Panc1 (cell line): ENCODE measurements at places on chromosomes 5 and 9.
A peak's percentile ranks its signal among the peaks of the same experiment; 100 is the strongest.

GRCh38 chr5:74589204-74590056, 51.1 kb downstream of the ENC1 start:
- no peak for DNase-seq

GRCh38 chr5:59618644-59619043, 274.9 kb downstream of the PDE4D start:
- DNase-seq: no peak

DNA sequence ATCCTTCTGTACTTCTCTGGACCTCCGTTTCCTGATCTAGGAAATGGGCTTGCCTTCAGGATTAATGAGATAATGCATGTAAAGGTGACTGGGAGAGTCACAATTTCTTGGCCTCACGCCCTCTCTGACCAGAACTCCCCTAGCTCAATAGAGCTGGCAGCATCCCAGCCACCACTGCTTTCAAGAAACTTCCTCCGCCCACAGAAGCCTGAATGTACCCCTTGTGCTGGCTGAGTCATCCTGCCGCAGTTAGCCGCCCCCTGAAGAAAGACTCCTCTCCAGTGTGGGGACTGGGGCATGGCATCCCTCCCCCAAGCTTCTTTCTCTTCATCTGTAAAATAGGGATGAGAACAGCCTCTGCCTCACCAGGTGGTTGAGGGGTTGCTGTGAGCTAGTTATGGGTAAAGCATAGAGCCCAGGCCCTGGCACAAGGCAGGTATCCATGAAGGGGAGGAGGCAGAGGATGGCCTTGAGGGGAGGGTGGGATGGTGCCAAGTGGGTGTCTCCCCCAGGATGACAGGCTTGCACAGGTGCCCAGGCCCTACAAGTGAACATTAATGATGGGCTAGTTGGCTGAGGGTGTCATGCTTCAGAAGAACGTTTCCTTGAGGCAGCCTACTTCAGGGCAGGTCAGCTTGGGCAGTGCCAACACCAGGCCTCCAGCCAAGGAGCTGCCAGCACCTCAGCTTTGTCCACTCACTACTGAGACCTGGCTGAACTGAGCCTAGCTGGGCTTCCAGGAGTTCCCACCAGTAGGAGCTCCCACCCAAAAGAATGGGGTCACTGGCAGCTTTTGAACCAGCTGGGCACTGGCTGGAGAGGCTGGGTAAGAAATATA, 3.4 kb downstream of the PDLIM4 start:
- DNase-seq: no peak

GRCh38 chr9:94577571-94577970, 16.1 kb downstream of the FBP2 start:
- no peak for DNase-seq

DNA sequence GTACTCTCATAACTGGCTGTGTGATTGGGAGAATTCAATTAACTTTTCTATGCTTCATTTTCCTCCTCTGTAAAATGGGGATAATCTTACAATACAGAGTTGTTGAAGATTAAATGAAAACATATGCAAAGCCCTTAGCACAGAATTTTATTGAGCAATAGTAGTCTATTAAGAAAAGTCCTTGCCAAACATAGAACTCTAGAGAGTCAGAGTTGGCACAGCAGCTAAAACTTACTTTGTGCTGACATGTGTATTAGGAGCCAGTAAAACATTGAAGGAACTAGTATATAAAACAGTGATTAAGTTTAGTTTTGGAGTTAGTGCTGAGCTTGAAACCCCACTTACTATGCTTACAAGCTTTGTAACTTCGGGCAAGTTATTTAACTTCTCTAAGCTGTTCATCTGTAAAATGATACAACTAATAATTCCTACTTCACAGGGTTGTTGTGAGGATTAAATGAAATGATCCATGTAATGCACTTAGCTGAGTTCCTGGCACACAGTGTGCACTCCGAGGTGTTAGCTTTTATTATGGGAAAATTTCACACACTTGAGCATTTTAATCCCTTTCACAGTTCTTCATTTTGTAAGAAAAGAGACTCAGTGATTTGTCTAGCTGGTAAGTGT, 20.0 kb upstream of the GRIN3A start:
- DNase-seq: no peak

DNA sequence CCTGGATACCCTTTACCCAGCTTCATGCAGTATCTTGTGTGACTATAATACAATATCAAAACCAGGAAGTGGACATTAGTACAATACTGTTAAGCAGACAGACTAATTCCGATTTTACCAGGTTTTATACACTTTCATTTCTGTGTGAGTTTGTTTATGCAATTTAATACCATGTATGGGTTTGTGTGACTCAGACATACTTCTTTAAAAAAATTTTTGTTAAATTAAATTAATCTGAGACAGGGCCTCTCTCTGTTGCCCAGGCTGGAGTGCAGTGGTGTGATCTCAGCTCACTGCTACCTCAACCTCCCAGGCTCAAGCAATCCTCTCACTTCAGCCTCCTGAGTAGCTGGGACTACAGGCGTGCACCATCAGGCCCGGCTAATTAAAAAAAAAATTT, 156.8 kb downstream of the GAPVD1 start:
- DNase-seq: no peak

DNA sequence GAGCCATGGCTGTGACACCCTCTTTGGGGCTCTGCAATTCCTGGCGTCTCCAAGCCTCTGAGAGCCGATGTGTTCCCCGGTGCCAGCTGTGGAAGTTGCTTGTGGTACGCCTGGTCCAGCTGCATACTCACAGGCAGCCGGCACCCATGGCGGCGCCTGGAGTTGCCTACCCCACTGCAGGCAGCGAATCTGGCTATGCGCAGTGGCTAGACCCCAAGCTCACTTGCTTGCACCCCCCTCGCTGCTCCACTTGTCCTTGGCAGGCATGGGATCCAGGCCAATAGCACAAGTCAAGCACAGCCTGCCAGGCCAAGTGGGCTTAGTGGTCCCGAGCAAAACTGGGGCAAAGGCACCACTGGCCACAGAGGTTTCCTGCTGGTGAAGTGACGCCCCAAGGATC, 24.7 kb upstream of the GABRA6 start:
- DNase-seq: no peak

GRCh38 chr5:125037020-125037419, 290.6 kb upstream of the ZNF608 start:
- DNase-seq: no peak

- DNase-seq: no peak
These were observed 383.0 kb downstream of the EBF1 start for GRCh38 chr5:158716668-158717067.

GRCh38 chr5:179699616-179700237, 960 bp downstream of the CANX start:
- no peak for DNase-seq

GRCh38 chr9:31612336-31613030, 772.0 kb upstream of the ACO1 start:
- DNase-seq: no peak

DNA sequence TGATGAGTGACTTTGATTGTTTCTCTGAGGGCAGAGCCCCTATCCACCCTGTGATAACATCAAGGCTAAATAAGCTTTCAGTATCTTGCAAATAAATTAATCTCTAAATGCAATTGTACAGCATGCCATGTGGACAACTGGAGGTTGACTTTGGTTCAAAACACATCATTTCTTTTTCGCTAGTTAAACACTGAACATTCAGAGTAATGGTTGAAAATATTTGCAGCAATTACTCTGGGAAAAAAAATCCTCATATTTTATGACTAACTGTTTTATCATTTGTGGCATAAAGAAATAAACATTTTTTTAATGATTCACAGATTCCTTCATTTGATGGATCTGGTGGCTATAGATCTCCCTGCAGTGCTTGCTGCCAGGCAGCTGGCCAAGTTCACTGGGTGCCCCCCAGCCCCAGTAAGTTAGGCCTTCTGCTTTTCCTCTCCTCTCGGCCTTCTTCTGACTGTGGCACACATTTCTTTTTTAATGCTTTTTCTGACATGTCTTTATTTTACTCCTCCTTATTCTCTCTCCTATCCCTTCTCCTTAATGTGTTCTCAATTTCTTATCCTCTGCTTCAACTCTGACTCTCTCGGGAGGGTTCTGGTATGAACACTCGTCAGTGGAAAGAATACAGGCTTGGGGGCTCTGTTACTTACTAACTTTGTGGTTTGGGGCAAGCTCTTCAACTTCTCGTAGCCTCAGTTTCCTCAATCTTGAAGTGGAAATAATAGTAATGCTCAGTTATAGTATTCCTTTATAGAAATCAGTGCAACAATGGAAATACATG, 69.6 kb downstream of the ADAMTSL1 start:
- no peak for DNase-seq

GRCh38 chr5:120568711-120569110, 104.6 kb downstream of the PRR16 start:
- DNase-seq: no peak

DNA sequence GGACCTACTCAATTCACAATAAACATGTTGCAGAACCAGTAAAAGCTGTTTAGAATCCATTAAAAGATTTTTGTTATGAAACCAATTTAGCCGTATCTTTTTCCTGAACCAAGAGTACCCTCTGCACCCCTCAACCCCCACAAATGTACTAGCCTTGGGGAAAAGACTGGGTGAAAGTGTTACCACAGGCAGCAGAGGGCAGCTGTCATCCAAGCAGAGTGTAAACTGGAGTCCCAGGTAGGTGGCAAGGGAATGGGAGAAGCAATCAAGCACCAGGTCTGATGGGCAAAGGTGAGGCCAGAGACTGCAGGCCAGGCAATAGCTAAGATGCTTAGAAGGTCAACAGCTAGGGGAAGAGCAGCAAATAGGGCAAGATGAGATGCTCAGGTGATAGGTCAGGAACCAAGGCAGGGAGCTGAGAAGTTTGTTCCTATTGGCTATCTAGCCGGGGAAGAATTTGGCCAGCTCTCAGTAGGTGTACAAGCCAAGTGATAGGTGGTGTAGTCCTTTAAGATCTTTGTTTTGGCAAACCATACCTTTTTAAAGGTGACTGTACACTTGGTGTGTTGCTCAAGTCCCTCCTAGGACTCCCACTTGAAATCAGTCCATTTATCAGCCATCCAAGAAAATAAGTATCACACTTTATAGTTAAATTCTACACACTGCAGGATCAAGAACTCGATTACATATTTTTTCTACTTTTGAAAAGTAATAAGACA, 77.8 kb upstream of the CCDC112 start:
- no peak for DNase-seq

GRCh38 chr9:3578786-3579185, 53.0 kb upstream of the RFX3 start:
- no peak for DNase-seq

GRCh38 chr9:34929506-34930102, 28.5 kb upstream of the PHF24 start:
- peak; percentile 2 for DNase-seq

- no peak for DNase-seq
These were observed 130.9 kb downstream of the PALM2AKAP2 start for GRCh38 chr9:109910671-109911518.

- DNase-seq: no peak
These were observed 1.6 kb upstream of the SPZ1 start for GRCh38 chr5:80318212-80318611.

DNA sequence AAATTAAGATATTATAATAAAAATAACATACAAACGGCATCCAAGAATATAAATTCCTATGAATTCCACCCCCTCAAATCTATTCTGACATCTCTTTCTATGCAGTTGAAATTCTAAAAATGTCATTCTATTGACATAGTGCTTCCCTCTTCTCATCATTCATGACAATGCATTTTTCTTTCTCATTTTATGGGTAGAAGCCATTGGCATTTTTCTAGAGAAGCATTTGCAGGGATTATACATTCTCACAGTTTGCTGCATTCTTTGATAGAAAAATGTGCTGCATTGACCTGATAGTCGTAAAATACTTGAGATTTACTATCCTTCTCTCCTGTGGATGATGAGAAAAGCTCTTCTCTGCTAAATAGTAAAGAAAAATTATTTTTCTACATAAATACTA, 760.9 kb upstream of the ACO1 start:
- DNase-seq: no peak
